ENCODE measurements at places on chromosomes 5 and 9.

GRCh38 chr5:119322948-119323537 is 32.8 kb upstream of the TNFAIP8 start:
- peaks cover 17% of the 10 kb centered on the region for H3K4me1 ChIP-seq
- no peak for DNase-seq
- no peak overlapping the region for H3K27ac ChIP-seq
- no peaks in the 10 kb centered on the region for H3K27me3 ChIP-seq
- no peaks in the 10 kb centered on the region for H3K36me3 ChIP-seq
- no peak overlapping the region for H3K4me3 ChIP-seq

DNA sequence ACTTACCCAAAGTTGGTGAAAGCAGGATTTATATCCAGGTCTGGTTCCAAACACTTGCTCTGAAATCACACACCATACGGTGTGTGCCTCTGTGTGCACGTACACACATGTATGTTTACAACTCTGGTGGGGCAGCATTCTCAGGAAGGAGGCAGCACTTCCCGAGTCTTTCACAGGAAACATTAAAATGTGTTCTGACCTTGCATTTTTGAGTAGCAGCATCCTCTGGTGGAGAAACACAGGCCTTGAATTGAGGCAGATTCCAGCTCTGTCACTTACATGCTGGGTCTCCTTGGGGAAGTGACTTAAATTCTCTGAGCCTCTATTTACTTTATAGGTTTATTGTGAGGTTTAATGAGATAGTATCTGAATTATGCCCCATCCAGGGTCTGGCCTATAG is 126.4 kb downstream of the RGS3 start:
- H3K4me3 ChIP-seq, result no peak overlapping the region
- no peaks in the 10 kb centered on the region for H3K36me3 ChIP-seq
- H3K27me3 ChIP-seq, result no peaks in the 10 kb centered on the region
- H3K27ac ChIP-seq, result no peak overlapping the region
- peaks cover 43% of the 10 kb centered on the region for H3K4me1 ChIP-seq

GRCh38 chr9:17402309-17402708 is 176.6 kb upstream of the SH3GL2 start:
- DNase-seq, result no peak
- peaks cover 18% of the 10 kb centered on the region for H3K36me3 ChIP-seq
- peaks cover 4% of the 10 kb centered on the region for H3K4me1 ChIP-seq
- no peak overlapping the region for H3K27ac ChIP-seq

DNA sequence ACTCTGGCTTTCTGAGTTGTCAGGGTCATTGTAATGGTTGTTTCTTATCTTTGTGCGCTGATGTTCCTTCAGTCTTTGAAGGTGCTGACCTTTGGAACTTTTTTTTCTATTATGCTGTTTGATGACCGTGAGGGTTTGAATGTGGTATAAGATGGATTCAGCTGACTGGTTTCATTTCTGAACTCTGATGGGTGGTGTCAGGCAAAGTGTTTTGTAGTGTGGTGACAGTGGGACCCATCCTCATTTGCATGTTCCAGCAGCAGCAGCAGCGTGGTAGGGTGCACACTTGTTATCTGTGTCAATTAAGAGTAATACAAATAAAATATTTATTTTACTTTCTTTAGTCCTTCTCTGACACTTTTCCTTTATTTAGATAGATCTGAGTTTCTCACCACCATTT is 227.7 kb upstream of the PRR16 start:
- no peak overlapping the region for H3K4me3 ChIP-seq
- H3K27ac ChIP-seq, result no peak overlapping the region
- no peaks in the 10 kb centered on the region for H3K4me1 ChIP-seq
- no peaks in the 10 kb centered on the region for H3K27me3 ChIP-seq
- no peaks in the 10 kb centered on the region for H3K36me3 ChIP-seq
- DNase-seq, result no peak

GRCh38 chr5:158309088-158309807 is 450.3 kb upstream of the CLINT1 start:
- H3K36me3 ChIP-seq, result no peaks in the 10 kb centered on the region
- H3K27me3 ChIP-seq, result peaks cover 12% of the 10 kb centered on the region
- no peaks in the 10 kb centered on the region for H3K4me1 ChIP-seq
- H3K27ac ChIP-seq, result no peak overlapping the region
- H3K4me3 ChIP-seq, result no peak overlapping the region
- no peak for DNase-seq
